Foreskin fibroblast (primary cell): ENCODE measurements at places on chromosomes 12 and 14.

- no peak for DNase-seq
These were observed 7.0 kb downstream of the MTHFD1 start for GRCh38 chr14:64394977-64395633.

DNA sequence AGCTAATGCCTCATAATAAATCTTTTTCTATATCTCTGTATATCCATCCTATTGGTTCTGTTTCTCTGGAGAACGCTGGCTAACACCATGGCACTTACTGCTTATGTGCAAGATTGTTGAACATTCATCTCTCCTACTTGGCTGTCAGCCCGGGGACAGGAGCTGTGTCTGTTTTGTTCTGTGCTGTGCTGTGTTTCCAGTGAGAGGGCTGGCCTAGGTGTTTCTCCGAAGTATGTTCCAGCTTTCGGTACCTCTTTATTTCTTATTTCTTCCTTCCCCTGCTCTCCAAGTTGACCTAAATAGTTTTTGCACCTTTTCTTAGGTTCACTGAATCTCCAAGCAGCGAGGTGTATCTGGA, 18.8 kb upstream of the NR4A1 start:
- DNase-seq, result peak; percentile 61

- DNase-seq, result no peak
These were observed 301.6 kb downstream of the ATP23 start for GRCh38 chr12:58242796-58243630.

GRCh38 chr14:78022059-78022458, 148.1 kb upstream of the NRXN3 start:
- DNase-seq, result no peak

GRCh38 chr14:105398726-105399465, 558 bp downstream of the TEX22 start:
- DNase-seq, result peak; percentile 15
